ENCODE measurements at places on chromosomes 1 and 21.

DNA sequence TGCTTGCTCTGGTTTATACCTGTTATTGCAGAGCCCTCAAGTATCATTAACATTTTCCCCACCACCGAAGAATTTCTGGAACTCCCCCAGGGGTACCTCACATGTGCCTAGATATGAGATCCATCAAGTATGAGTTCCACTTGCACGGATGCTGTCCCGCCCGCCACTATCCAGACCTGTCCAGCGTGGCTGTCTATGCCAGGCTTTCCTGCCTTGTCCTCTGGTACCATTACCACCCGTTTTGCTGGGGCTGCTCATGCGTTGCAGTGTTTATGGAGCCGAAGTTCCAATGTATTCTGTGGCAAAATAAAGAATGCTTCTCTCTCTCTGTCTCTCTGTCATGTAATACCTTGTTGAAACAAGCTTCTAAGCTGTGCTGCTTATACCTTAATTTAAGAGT, 543.5 kb upstream of the PTBP2 start:
- DNase-seq = no peak

- DNase-seq = no peak
These were observed 21.8 kb downstream of the PROX1 start for GRCh38 chr1:214009423-214010196.

DNA sequence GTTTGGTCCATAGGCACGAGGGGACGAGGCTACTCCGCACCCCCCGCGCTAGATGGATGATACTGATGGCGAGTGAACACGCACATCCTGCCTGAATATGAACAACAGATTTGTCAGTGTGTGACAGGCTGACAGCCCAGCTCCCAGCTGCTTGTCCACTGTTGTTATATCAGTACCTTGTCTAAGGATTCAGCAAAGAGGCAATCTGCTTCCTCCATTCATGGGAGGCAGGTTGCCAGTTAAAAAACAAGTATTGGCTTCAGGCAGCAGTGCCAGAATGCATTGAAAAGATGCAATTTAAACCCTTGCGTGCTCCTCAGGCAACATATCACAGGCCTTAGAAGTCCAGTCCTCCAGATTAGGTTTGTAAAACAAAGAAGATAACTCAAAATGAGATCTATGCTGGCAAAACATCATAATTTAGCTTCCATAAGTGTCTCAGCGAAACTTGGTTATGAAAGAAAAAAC, 223.3 kb downstream of the GPATCH2 start:
- no peak for DNase-seq

DNA sequence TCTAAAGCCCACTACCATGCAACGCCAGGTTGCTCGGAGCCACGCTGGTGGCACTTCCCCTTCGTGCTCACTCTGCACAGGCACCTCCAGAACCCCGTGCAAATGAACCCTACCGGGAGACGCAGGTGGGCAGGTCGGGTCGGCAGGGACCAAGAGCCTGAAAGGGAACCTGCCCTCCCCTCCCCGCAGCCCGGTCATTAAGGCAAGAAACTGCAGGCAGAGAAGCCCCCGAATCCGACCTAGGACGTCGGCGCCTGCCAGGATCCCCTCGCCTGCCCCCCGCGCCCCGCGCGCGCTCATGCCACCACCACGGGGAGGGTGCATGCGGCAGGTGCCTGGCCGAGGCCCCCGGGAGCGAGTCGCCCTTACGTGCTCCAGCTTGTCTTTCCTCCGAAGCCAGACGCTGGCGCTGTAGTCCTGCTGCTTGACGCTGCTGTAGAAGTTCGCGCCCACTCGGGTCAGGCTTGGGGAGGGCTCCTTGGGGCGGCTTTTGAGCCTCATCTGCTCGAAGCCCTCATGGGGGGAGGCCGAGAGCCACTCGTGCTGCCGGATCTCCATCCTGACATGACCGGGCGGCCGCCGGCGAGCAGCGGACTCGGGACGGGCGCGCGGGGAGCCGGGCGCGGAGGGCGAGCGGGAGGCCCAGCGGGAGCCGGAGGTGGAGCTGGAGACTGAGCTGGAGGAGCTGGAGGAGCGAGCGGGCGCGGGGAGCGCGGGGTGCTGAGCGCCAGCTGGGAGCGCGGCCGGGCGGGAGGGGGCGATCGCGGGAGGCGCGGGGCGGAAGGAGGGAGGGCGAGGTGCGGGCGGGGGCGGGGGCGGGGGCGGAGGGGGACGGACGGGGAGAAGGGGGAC, 552 bp downstream of the PLD5 start:
- DNase-seq = peak; percentile 84

DNA sequence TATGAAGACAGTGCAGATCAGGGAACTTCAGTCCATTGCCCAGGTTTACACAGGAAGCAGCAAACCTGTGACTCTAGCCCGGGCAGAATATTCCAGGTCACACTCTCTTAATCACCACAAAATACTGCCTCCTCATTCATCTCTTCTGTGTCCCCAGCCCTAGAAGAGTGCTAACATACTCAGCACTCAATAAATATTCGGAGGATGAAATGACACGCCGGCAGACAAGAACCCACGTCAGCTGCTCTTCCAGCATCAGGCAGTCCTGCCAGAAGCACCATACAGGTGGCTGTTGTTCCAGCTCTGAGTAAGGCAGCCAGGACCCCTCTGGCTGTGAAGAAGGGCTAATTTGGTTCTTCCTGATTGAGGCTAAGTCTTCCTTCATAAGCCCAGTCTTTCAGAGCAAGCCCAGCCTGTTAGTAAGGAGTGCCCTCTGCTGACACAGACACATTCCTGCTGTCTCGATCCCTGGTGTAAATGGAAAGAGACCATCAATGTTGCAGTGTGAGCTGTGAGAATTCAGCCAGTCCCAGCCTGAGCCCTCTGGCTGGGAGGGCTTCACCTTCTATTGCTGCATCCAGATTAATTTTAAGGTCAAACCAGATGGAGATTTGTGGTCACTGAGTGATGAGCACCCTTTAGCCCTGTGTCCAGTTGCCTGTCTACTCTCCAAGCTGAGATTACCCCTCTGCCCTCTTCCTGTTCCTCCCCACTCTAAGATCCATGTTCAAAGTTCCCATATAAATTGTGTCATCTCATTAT, 45.0 kb upstream of the KIRREL1 start:
- DNase-seq = peak; percentile 66

DNA sequence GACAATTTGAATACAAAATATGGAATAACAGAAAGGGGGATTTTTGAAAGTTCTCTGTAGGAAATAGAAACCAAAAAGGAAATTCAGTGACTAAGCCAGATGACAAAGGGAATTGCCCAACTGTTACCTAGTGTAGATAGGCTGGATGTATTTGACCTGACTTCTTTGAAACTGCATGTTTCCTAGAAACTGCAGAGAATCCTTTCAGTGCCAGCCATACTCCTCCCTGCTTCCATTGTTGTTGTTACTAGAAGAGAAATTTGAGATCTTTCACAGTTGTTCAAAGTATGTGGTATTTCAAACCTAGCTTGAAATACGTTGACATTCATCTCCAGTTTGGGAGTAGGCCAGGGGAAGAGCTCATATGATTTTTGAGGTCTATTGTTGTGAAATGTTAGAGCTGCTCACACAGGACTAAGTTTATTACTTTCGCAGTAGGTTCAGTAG, 1.8 kb upstream of the GBP5 start:
- no peak for DNase-seq
